ENCODE measurements at places on chromosomes 1 and 21.
A peak's percentile ranks its signal among the peaks of the same experiment; 100 is the strongest.

DNA sequence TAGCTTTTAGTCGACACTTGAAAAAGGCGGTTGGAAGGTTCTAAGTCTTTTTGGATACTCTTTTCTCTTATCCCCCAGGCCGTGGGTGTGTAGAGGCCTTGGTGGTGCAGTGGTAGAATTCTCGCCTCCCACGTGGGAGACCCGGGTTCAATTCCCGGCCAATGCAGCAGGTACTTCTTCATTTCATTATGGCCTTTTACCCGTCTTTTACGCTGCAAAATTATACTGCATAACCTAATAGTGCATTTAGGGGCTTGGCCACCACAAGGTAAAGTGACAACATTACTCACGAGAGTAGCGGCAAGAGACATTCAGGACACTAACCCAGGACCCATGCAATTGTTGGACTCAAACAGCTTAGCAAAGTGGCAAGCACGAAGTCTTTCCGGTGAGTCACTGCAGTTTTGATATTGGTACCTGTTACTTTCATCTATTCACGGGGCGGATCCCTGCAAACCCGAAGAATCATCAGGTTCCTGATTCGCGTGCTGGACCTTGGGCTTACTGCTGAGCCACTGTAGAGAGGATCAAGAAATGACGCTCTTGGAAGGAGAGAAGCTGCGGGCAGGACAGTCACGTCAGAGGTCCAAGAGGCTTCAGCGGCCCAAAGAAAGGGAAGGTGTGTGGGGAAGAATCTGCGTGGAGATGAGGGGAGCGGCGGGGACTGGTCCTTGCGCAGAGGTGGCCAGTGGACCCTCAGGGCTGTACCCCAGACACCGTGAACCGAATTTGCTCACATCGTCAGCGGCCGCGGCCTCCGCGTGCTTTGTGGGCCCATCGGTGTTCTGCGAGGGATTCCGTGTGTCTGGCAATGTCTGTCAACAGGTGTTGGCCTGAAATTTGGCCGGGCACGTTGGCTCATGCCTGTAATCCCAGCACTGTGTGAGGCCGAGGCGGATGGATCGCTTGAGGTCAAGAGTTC, 12.9 kb upstream of the RNU1-4 start:
- peak; percentile 55 for DNase-seq

DNA sequence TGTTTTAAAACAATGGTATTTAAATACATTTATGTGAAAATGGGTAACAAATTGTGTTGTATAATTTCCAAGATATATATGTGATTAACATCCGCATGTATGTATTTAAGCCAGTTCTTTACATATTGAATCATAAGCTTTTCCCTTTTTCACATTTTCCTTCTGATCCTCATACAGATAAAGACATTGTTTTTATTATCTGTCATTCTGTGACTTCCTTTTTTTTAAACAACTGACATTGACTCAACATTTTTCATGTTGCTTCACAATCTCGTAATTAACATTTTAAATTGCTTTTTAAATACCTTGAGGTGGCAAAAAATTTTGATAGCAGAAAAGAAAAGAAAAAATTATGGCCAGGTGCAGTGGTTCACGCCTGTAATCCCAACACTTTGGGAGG, 1.4 kb downstream of the STXBP3 start:
- DNase-seq = no peak

DNA sequence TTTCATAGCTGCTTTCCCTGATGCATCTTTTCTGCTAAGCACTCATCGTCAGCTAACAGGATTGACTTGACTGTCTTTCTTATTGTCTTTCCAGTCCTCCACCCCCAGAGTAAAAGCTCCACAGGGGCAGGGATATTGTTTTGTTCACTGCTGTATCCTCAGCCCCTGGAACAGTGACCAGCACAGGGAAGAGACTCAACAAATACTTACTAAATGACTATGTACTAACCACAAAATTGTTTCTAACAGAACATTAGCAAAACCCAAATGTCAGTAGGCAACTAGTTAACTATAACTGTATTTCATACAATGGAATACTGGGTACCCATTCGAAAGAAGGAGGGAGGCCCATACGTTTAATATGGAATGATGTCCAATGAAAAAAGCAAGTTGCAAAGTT, 53.0 kb downstream of the BCAR3 start:
- DNase-seq = no peak

- DNase-seq = no peak
These were observed 28.2 kb downstream of the SLC30A10 start for GRCh38 chr1:219900201-219900600.

- peak; percentile 56 for DNase-seq
These were observed 81.9 kb upstream of the LBR start for GRCh38 chr1:225509770-225510169.

- DNase-seq = no peak
These were observed 869 bp downstream of the KCNA3 start for GRCh38 chr1:110673805-110674336.

DNA sequence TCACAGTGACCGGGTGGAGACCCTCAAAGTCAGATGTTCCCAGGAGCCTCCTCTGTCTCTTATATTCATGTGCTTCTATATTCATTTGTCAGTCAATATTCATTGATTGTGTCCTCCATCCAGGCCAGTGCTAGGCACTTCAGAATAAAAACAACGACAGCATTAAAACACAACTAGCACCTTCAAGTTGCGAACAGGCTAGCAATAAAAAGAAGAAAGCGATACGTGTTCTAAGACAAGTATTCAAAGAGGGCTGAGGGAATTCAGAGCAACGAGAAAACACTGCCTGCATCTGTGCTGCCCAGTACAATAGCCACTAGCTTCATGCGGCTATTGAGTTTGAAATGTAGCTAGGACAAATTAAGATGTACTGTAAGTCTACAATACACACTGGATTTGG, 138.0 kb downstream of the PLXNA2 start:
- DNase-seq = no peak

DNA sequence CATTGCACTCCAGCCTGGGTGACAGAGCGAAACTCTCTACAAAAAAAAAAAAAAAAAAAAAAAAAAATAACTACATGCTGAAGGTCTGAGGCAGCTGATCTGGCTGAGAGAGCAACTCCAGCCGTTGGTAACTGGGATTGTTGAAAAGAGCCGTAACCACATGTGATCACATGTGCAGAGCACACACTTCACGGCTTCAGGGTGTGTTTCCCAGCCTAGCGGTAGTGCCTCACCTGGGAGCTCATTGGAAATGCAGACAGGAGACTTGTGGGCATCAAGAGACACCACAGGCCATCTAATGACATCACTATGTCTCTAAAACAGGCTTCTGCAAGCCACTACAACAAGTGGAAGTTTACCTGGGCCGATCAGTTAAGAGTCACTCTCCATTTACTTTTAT, 11.8 kb upstream of the OTUD7B start:
- peak; percentile 24 for DNase-seq

- peak; percentile 45 for DNase-seq
These were observed 639.5 kb downstream of the MATN1 start for GRCh38 chr1:30083800-30084464.

DNA sequence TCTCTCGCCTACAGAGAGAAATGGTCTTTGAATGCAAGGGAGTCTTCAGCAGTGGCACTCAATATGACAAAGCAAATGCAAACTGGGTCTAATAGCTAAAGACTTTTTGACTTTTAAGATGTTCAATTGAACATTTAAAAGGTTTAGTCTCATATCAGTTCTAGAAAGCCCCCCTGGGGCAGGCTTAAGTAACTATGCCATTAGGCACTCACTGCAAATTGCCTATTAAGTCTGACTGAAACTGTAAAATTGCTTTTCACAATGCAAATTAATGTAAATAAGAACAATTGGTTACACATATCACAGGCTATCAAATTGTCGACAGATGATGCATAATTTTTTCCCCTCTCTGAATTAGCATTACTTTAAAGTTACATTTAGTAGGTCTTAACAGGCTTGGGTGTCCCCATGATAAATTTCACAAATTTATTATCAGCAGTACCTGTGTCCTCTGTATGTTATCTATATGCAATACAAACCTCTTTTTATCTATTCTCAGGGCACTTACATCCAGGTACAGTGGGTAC, 329.1 kb downstream of the LRRIQ3 start:
- no peak for DNase-seq

- no peak for DNase-seq
These were observed 8.9 kb upstream of the KCND3 start for GRCh38 chr1:111998332-111998731.

DNA sequence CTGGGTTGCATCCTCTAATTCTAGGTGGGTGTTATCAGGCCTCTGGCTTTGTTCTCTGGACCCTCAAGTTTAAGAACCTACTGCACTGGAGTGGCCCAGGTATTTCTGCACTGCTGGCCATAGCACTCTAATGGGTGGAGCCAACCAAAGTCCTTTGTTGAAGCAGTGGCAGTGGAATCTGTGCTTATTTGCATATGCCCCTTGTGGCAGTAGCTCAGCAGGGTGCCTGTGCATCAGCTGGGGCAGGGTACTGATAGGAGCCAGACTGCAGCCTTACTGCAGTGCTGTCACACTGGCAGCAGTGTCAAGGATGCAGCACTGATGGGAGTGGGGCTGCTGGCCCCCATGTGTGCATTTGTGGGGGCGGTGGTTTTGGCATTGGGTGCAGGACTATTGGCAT, 660.6 kb downstream of the LRRIQ3 start:
- DNase-seq = no peak
